ENCODE measurements at places on chromosomes 1 and 21.

DNA sequence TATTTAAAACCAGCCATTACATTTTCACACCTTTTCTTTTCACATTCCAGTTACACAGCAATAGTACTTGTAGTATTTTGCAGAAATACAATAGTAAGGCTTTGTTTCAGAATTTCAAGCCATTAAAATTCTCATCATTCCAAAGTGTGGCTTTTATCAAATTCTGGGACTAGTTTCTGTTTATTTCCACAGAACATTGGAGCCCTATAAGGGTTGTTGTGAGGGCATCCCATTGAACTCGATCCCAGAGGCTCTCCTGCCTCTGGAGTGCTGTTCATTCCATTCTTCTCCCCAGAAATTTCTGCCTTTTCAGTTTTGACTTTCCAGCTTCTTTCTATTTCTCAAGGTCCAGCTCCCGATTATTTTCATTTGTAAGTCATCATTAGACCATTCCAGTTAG lies 645.5 kb downstream of the ADGRL2 start:
- DNase-seq, result no peak

DNA sequence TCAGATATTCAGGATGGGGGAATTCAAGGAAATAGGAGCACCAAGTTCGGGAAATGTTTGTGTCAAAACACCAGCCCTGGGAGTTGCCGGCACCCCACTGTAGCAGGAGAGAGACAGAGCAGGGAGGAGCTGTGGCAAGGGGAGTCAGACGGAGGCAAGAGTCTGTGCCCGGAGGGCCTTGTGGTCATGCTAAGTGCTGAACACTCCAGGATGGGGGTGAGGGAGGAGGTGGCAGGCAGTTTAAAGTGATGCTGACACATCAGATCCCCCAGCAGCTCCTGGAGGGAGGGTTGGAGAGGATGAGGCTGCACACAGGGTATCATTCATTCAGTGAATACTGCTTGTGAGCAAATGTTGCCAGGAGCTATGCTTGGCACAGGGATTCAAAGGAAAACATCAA lies 150.3 kb upstream of the ETV3 start:
- DNase-seq, result no peak

- no peak for DNase-seq
These were observed 24.2 kb downstream of the MAPKAPK2 start for GRCh38 chr1:206708882-206709281.

- DNase-seq, result no peak
These were observed 7.6 kb upstream of the AADACL4 start for GRCh38 chr1:12636098-12636950.

DNA sequence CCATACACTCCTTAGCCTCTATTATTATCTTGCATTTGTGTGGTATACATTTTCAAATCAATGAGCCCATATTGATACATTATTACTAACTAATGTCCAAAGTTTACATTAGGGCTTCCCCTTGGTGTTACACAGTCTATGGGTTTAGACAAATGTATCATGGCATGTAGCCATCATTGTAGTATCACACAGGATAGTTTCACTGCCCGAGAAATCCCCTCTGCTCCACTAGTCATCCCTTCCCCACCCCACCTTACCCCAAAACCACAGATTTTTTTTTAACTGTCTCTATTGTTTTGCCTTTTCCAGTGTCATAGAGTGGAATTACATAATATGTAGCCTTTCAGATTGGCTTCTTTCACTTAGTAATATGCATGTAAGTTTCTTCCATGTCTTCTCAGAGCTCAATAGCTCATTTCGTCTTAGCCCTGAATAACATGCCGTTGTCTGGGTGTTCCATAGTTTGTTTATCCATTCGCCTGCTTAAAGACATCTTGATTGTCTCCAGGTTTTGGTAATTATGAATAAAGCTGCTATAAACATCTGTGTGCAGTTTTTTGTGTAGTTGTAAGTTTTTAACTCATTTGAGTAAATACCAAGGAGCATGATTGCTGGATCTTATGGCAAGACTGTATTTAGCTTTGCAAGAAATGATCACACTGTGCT lies 86.4 kb upstream of the LYST start:
- no peak for DNase-seq

GRCh38 chr1:64471218-64472039 lies 1.5 kb downstream of the CACHD1 start:
- peak; percentile 4 for DNase-seq

DNA sequence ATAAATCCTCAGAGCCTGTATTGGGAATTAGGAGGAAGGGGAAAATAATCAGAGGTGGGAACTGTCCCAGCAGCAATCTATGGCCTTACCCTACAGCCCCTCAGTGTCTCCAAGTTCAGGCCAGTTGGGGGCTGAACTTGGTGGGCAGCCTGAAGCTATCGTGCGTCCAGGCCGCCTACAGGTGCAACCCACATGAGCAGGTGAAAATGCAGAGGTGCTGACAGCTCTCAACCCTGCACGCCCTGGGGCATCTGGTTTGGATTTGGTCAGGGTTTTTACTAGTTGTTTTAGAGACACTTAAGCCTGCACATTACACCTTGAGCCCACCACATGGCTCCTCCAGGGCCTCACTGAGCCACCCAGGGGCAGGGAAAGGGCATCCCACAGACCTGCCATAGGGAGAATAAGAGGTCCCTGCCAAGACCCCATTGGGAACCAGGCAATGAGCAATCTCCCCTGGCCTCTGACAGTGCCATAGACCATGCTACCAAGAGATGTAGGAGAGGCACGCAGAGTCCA lies 209.5 kb downstream of the FOXD2 start:
- DNase-seq, result no peak

DNA sequence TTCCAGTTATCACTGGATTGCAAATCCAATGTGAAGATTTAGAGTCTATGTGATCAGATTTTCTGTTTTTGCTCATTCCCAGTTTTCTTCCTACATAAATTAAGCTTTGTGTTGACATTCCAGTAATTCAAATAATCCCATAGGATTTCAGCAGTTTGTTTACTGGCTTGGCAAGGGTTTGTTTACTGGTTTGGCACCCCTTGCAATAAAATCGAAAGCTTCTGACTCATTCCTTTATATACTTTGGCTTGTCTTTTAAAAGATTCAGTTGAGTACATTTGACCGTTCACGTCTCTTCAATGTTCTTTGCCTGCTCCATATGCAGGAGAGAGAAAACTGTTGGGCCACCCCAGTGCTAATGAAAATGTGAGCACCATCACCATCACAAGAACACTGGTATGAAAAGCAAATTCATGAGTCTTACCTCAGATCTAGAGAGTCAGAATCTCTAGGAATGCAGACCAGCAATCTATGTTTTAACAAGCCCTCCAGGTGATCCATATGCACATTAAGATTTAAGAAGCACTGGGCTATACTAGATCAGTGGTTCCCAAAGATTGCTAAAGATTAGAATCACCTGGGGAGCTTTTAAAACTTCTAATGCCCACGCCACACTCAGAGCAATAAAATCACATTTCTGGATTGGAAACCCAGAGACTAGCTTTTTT lies 32.8 kb downstream of the ZC3H11B start:
- DNase-seq, result no peak

GRCh38 chr1:47924270-47925048 lies 72.7 kb downstream of the TRABD2B start:
- no peak for DNase-seq

GRCh38 chr21:31873696-31874599 lies 1.1 kb downstream of the HUNK start:
- peak; percentile 56 for DNase-seq

DNA sequence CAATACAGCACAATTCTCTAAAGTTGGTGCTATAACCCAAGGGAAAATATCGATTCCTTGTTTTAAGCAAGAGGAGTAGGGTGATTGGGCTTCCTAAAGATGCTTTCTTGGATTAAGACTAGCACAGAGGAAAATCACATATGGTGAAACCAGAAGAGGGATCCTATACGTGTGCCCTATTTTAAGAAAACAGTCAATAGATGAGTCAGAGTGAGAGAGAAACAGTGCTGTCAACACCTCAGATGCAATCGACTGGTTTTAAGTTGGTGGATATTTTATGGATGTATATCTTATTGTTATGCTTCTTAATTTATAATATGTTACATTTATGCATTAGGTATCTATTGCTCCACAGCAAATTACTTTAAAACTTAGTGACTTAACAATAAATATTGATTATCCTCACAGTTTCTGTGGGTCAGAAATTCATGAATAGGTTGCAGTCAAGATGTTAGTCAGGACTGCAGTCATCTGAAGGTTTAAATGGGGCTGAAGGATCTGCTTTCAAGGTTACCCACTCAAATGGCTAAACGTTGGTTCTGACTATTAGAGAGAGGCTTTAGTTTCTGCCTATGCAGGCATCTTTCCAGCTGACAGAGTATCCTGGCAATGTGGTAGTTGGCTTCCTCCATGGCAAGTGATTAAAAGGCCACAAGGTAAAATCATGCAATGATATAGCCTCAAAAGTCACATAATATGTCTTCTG lies 61.6 kb upstream of the DEPDC1 start:
- DNase-seq, result no peak

DNA sequence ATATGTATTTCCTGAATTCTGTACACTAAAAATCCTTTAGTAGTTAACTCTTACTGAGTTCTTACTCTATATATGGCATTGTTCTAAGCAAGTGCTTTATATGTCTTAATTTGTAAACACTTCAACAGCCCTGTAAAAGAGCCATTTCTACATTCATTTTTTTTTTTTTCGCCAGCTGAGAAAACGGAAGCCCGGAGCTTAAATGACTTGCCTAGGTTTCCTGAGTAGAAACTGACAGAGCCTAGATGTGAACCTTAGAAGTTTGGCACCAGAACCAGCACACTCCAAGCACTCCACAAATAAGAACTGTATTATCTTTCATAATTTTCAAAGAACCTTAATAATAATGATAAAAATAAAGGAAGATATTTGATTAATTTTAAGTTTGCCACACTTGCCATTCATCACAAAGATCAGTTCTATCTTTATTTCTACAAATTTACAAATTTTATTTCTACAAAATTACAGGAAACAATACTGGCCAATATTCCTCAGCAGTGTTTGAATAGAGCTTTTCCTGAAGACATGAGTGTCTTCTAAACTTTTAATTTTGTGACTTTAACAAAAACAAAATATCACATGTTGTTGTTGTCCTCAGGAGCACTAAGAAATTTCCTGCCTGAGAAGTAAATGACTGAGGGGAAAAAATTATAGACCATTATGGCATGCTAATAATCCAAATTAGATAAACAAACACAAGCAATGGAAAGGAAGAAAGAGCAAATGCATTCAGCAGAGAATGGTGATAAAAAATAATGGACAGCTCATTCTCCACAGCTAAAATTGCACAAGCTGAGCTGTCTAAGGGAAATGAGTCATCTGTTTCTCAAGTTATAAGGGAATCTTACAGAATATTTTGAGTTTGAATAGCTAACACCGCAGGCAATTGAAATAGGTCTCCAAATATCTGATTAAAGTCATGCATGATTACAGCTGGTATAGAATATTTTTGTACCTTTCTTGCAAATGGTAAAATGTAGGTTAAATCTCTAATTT lies 71.2 kb downstream of the DPYD start:
- DNase-seq, result no peak

GRCh38 chr21:15986277-15986676 lies 256.5 kb downstream of the USP25 start:
- no peak for DNase-seq

GRCh38 chr1:61220536-61220935 lies 138.2 kb downstream of the NFIA start:
- no peak for DNase-seq

Data from activated CD8-positive, alpha-beta memory T cell treated with anti-CD3 and anti-CD28 coated beads for 48 hours (primary cell).